T-helper 2 cell treated with Interferon-gamma antibody and Interleukin-4, amounts not matched to agents 5 μg/mL and 100 μg/mL, for 36 hours (primary cell): ENCODE measurements at places on chromosomes 2 and 18.

- no peak for DNase-seq
These were observed 21.9 kb upstream of the LOXHD1 start for GRCh38 chr18:46678785-46679399.

GRCh38 chr2:12734914-12735654 lies 18.3 kb downstream of the TRIB2 start:
- no peak for DNase-seq

DNA sequence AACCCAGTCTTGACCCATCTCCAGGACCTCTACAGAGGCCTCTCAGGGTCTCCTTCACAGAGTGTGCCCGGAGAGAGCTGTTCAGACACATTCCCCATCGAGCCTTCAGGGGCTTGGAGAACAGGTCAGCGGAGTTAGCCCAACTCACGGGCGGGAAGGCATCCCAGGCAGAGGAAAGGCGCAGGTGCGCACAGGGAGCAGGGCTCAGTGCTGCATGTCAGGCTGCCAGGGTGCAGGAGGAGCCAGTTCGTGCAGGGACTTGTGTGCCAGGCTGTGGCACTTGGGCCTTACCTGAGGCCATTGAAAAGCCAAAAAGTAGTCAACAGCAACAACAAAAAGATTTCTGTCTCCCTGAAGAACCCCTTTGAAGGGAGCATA lies 104.0 kb downstream of the ITGB1BP1 start:
- DNase-seq: no peak

DNA sequence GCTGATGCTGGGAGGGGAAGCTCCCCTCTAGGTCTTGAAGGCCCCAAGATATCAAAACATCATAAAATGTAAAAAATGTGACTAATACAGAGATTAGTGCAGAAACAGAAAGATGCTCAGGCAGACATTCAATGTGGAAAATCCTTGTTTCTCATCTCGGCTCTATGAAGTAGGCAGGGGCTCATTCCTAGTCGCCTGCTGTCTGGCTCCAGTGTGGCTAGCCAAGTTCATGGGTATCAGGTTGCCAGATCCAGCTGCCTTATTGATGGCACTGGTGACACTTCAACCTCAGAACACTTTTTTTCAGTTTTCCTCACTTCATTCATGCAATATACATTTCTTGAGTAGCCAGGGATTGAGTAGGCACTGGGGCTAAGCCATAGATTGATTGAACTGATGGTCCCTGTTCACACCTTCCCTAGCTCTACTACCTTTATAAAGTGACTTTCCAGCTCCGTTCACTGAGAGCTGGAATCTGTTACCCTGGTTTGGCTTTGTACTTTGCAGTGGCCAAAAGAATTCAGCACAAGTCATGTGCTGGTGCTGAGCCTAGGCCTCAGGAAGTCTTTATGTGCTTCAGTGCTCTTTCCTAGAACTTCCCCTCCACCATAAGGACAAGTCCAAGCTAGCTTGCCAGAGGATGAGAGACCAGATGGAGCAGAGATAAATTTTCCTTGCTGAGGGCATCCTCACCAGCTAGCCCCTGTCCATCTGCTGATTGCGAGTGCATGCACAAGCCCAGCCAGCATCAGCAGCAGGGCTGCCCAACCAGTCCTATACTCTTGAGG lies 373.6 kb upstream of the ST6GAL2 start:
- DNase-seq: no peak

DNA sequence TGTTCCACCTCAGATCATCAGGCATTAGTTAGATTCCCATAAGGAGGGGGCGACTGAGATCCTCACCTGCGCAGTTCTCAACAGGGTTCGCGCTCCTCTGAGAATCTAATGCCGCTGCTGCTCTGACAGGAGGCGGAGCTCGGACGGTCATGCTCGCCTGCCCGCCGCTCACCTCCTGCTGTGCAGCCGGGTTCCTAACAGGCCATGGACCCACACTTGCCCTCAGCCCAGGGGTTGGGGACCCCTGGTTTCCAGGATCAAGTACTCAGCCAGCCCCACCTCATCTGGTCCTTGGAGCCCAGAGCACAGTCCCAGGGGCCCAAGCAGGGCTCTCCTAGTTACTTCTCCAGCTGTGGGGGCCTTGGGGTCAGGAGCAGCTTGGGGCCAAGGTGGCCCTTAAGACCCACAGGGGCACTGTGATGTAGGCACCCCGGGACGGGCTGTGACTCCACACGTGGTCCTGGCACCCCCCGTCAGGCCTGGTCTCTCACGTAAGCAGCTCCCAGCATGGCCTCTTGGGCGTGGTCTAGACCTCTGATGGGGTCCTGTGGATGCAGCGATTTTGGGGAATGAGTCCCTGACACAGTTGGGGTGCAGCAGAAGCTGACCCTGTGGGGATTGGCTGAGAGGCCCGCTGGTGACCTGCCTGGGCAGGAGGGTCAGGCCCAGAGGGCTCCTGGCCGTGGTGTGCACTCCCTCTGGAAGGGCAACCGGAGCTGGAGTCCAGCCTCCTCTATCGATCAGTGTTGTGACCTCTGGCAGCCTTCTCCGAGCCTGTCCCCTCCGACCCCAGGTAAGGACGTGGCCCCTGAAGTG lies 28.3 kb upstream of the OTOS start:
- no peak for DNase-seq

GRCh38 chr2:179772346-179772745 lies 89.1 kb downstream of the ZNF385B start:
- DNase-seq: no peak

- DNase-seq: no peak
These were observed 52.0 kb upstream of the TRIM43 start for GRCh38 chr2:95539836-95540235.

- DNase-seq: no peak
These were observed 151.2 kb downstream of the SRBD1 start for GRCh38 chr2:45459860-45460259.

DNA sequence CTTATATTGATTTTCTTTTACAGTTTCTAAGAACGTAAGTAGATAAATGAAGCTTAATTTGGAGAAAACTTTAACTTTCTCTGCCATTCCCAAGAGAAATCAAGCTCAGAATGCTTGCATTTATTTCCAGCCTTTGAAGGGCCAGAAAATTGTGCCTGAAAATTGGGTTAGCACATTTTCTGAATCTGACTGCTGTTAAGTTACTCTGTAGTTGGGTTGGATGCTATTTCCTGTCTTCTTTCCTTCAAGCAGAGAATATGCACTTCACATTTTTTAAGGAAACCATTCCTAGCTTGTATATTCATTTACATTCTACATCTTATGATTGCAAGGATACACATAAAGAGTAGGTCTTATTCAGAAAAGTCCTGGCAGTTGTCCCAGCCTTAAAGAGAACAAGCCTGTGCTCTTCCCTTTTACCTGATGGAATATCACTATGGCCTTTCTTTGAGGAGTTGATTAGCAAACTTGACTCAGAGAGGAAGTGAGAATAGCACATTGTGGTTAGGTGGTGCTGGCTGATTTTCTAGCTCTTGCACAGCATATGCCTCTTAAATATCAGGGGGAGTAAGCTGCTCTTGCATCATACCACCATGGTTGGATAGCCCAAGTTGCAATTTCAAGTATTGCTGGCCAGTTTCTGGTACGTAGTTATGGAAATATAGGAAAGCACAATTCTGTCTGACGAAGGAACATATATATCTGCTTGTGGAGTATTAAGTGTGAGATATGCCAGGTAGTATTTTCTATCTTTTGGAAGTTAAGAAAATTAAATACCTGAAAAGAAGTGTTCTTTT lies 133.7 kb downstream of the COMMD1 start:
- peak; percentile 33 for DNase-seq
